ENCODE measurements at places on chromosomes 3 and 15.

DNA sequence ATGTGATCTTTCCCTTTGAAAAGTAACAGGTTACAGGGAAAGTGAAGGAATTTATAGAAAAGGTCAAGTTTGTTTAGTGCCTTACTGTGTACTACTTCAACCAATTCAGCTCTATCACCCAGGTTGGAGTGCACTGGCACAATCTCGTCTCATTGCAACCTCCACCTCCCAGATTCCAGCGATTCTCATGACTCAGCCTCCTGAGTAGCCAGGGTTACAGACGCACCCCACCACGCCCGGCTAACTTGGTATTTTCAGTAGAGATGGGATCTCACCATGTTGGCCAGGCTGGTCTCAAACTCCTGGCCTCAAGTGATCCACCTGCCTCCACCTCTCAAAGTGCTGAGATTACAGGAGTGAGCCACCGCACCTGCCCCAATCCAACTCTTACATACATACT is 279.7 kb downstream of the ZBTB20 start:
- DNase-seq: no peak

- no peak for DNase-seq
These were observed 546.8 kb downstream of the TBL1XR1 start for GRCh38 chr3:176650478-176650877.

- no peak for DNase-seq
These were observed 62.2 kb downstream of the ABTB1 start for GRCh38 chr3:127734754-127735473.

DNA sequence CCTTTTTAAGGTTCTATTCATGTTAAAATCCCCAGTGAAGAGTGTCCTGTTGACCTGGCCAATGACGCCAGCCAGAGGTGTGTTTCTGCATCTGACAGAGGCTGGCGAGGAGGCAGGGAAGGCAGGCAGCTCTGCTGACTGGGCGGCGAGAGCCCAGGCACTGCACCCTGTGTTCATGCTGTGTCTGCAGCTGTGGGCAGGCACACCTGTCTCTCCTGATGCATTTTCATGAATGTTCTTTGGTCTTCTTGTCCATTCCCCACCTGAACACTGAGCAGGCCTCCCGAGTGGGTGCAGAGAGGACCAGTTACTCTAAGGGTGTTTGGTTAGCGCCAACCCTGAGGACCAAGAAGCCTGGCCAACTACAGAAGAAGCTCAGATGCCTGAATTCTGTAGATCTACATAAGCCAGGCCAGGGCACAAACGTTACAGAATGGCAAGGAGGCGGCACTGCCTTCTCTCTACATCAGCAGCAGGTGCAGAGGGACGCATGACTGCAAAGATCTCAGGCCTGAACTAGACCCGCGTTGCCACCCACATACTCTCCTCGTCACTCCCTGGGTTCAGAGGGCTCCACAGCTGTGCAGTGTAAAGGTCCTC is 233.7 kb downstream of the OCA2 start:
- DNase-seq: no peak

DNA sequence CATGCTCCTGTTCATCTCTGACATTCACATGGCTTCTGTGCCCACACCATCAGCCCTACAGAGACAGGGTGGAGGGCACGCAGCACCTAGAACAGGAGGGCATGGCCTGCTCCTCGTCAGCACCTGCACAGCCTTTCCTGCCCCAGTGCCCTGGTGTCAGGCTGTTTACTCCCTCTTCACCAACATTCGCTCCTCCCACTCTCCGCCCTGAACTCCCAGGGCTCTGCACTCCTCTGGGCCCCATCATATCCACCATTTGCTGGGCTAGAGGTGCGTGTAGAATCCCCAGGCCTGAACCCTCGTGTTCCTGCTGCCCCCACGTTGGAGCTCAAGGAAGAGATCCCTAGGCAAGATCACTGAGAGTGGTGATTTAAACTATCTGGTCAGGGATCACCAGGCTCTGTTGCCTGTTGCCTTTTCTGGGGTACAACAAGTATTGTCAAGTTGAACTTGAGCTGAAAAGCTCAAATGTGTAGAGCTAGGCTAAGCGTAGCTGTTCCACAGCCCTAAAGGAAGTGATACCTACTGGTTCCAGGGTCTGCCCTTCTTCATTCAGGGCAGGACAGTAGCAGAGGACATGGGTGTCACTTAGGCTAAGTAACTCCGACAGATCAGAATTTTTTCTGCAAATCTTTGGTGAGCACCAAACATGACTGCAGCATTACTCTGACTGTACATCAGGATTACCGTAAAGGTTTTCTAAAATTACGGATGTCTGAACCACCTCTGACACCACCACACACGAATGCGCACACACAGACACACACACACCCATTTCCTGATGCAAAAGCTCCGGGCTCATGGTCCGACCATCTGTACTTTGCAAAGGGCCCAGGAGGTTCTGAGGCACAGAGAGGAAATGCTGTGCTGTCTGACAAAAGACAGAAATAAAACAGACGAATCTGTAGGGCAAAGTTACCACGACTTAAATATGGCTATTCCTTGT is 43.7 kb upstream of the GNB5 start:
- DNase-seq: no peak

- no peak for DNase-seq
These were observed 8.4 kb upstream of the PPP1R2 start for GRCh38 chr3:195551381-195551978.

Measured in stimulated activated CD8-positive, alpha-beta memory T cell treated with anti-CD3 and anti-CD28 coated beads, Interleukin-15, amount 100 ng/mL, for 48 hours (primary cell).